Tongue (tissue), 3 donors: ENCODE measurements at places on chromosomes 2 and 18. TPM values are rescaled to one million over a fixed set of nuclear protein-coding genes. Genes with fewer than 3 reads are reported as not detected.

FASTKD1 gene
- 38.6 TPM for total RNA-seq

L3MBTL4 gene
- total RNA-seq: 6.5 TPM

NEU2 gene
- total RNA-seq: not detected

SERPINB4 gene
- total RNA-seq: not detected

FAP gene
- total RNA-seq: 50.0 TPM

SLC30A3 gene
- not detected for total RNA-seq

MERTK gene
- total RNA-seq: 6.3 TPM

PSTPIP2 gene
- total RNA-seq: 3.8 TPM

PSMD1 gene
- total RNA-seq: 95.1 TPM

KRCC1 gene
- 25.3 TPM for total RNA-seq

SLC39A6 gene
- total RNA-seq: 39.5 TPM

IL36G gene
- total RNA-seq: not detected

TACR1 gene
- 0.41 TPM for total RNA-seq

DNA sequence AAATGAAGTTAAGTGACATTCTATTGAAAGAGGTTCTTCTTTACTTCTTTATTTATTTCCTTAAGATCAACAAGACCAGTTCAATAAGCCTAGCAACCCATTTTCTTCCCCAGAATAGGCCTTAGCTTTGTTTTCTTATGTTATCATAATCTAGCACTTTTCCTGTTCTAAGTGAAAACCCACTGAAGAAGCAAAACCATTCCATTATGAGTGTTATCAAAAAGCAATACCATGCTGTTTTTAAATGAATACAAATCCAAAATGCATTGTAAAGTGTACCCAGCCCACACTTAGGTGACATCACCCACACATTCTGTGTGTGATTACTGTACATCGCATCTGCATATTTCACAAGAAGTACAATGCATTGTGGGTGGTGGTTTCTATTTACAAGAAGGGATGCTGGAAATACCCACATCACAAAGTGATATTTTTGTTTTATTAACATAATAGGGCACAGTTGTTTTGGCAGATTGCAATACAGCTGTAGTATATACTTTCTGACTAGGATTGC, 679.5 kb downstream of the KCNJ3 start:
- DNase-seq: no peak

- no peak for DNase-seq
Measured at GRCh38 chr18:79321625-79322405, 73.9 kb upstream of the NFATC1 start.

- DNase-seq: peak; percentile 81
Measured at GRCh38 chr2:224195925-224196571, 157.0 kb upstream of the SERPINE2 start.

GRCh38 chr2:101549371-101549770, 74.5 kb upstream of the RFX8 start:
- DNase-seq: no peak

- no peak for DNase-seq
Measured at GRCh38 chr18:47772374-47773248, 157.8 kb downstream of the SMAD2 start.

GRCh38 chr18:8029061-8029460, 461.9 kb downstream of the PTPRM start:
- DNase-seq: no peak

- no peak for DNase-seq
Measured at GRCh38 chr18:42509750-42510415, 554.8 kb downstream of the PIK3C3 start.

DNA sequence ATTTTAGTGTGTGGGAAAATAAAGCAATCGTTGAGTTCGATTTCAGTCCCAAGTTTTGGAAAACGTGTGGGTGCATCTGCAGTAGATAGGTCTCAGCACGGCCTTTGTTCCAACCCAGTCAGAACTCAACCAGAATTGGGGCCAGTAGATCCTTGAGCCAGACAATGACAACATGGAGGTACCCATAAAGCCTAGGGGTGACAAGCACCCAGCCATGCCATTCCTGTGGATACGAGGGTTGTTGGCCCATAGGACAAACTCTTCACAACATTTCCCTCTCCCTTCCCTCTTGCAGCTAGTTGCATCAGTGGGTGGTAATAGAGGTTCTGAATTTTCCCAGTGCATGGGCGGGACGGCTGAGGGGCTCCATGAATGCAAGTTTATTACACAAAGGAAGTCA, 60.1 kb downstream of the ST3GAL5 start:
- DNase-seq: no peak

DNA sequence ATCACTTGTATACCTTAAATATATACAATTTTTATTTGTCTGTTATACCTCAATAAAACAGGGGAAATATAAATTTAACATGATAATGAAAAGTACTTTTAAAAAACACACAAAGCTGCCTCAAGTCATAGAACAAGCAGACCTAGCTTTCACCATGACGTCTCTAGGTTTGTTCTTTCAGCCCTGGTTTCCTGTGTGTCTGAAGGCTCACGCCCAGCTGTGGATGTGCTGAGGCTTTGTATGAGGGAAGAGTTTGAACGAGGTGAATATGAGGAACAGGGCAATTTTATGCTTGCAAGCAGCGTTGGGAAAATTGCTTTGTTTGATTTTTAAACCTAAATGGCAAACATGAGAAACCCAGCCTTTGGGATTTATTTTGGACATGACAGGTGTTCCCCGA, 15.3 kb downstream of the SH3RF3 start:
- DNase-seq: no peak

- no peak for DNase-seq
Measured at GRCh38 chr2:195601361-195601760, 55.7 kb upstream of the SLC39A10 start.

DNA sequence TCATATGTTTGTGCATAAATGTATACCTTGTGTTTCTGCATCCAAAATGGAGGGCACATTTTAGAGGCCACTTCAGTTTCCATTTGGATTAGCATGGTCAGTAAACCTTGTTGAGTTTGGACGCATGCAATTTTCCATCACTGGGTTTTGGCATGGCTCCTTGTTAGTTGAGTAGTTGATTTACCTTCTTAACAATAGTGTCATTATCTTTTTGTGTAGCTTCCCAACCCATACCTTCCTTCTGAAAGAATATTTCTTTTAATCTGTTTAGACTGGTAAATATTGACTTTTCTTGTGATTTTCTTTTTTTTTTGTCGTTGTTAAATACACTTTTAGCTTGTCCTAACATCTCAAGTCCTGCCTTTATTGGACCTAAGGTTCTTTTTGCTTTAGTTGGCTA, 15.5 kb downstream of the RPIA start:
- no peak for DNase-seq

- peak; percentile 80 for DNase-seq
Measured at GRCh38 chr2:72745679-72746368, 80.0 kb downstream of the EXOC6B start.

DNA sequence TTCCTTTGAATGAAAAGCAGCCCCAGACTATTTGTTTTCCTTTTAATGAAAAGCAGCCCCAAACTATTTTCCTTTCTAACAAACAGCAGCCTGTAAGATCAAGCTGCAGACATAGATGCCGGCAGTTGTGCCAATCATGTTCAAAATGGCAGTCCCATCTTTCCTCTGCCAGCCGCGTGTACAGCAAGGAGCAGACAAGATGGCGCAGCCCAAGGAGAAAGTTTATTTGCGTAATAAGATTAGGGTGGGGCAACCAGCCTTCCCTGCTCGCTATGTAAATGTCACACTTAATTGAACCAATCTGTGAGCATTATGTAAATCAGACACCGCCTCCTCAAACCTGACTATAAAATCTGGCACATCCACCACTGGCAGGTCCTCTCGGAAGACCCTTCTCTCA, 226.0 kb downstream of the TGIF1 start:
- no peak for DNase-seq

GRCh38 chr2:204643326-204643725, 98.1 kb downstream of the PARD3B start:
- no peak for DNase-seq

DNA sequence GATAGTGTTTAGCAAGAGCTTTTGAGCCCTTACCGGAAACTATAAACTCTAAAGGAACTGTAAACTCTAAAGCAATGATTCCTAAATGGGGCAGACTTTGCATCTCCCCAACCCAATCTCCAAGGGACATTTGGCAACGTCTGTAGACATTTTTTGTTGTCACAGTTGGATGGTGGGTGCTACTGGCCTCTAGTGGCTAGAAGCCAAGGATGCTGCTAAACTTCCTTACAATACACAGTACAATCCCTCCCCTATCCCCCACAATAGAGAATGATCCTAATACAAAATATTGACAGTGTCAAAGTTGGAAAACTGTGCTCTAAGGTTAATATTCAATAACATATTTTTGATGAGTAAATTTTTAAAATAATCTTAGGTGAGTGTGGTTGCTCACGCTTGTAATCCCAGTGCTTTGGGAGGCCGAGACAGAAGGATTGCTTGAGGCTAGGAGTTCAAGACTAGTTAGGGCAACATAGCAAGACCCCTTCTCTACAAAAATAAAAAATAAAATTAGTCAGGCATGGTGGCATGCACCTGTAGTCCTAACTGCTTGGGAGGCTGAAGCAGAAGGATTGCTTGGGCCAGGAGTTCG, 66.7 kb downstream of the PTPN4 start:
- DNase-seq: peak; percentile 35

GRCh38 chr18:23871410-23871809, 143.1 kb upstream of the TTC39C start:
- DNase-seq: no peak

DNA sequence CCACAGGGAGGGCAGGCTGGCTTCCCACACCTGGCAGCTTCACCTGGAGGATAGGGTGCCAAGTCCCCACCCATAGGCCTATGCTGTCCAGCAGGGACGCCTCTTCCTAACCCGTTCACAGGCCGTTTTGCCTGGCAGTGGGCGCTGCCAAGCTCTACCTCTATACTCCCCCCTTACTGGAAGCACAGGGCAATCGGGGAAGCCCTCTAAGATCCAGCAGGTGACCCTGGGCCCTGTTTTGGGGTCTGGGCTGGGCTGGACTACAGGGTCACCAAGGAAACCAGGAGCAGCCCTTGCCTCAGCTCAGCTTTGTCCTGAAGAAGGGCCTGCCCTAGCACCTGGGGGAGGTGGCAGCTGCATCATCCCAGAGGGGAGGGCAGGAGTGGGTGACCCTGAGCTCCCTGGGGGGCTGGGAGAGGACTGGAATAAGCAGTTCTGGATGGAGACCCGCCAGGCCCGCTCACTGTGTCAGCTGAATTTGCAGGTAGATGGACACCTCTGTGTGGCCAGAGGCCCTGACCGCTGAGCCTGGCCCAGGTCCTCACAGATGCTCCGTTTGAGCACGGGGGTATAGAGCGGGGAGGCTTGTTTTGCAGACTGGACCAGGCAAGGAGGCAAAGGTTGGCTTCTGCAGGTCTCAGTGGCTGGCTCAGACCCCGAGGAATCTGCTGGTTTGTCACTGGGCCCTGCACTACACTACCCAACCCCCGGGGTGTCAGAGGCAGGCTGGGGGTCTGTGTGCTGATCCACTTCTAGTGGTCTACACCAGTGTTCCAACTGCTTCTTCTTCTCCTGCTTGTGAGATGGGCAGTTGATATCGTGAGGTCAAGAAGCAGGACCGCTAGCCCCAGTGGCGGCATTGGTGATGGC, 163.1 kb downstream of the ASB1 start:
- no peak for DNase-seq

DNA sequence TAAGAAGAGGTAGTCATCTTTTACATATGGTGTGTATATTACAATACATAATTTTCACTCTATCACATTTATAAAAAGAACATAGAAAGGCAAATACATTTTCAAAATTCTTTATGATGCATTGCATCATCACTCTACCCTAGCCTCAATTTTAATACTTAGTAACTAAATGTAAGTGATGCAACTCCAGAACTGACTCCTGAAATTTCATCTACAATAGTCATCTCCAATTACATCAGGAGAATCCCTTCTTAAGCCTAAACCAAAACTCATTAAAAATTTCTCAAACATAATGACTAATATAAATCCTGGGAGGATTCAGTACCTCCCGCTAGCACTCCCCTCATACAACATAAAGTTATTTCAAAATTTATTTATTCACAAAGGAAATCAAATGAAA, 15.9 kb downstream of the TMX3 start:
- DNase-seq: no peak

DNA sequence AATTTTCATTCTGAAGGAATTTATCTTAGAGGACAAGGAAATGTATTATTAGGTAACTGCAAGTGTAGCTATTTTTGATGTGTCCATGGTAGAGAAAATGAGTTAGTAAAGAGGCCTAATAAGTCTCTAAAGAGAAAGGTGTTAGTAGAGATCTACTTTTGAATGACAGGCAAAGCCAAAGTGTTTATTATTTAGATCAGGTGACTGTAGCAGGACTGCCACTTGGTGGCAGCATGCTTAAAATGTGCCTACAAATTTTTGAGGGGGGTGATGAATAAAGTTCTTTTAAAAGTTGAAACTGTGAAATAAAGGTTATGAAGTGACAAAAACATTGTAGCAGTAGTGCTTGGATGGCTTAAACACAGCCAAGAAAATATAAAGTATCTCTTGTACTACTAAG, 421.5 kb upstream of the MEIS1 start:
- no peak for DNase-seq

GRCh38 chr2:66578054-66578686, 143.2 kb downstream of the MEIS1 start:
- no peak for DNase-seq

DNA sequence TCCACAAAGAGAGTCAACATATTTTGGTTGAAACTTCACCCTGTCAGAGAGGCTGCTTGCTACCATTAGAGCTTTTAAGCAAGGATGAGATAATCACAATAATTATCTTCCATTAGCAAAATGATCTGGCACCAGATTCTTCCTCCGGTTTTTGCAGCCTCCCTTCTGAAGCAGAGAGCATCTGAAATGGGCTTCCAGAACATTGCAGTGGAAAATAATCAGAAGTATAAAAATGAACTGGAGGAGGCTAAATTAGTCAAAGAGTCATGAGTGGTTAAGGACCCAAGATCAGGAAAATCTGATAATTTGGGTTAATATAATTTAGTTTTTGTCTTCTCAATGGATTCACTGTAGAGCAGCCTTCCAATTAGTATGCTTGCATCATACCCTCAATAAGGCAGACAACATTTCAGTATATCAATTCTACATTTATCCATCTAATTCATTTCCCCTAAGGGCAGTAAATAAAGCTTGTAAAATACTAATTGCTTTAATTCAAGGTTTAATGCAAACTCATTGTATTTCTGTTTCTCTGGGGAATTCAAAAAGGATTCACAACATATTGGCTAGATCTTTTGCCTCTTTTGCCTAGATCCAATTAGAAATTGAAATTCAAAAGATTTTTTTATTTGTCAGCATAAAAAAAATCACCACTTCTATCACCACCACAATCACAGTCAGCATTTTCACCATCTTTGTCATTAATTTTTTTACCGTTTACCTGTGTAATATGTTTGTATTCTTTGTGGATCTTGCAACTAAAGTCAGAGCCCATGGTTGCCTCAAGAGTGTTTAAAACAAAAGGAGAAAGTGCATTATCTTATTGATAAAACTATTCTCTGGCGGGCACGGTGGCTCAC, 537.2 kb upstream of the DCC start:
- DNase-seq: no peak

DNA sequence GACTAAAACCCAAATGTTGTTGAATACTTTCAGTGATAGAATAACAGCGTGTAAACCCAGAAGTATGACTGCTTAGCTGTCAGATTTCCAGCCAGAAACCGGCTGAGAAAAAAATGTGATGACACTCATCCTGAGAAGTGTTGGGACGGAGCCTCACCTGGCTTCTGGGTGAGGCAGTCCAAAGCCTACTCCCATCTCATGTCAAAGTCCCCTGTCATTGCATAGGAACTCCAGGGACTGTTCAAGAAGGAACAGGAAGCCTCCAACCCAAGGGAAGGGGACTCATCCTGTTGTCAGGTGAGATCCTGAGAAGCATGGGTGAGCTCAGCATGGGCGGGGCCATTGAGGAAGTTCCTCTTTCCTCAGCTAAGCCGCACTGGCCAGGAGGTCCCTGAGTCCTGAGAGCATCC, 11.3 kb upstream of the CHRNA1 start:
- no peak for DNase-seq

GRCh38 chr2:159185401-159186130, 100.9 kb downstream of the WDSUB1 start:
- DNase-seq: no peak
